ENCODE measurements at places on chromosomes 12 and 14.
A peak's percentile ranks its signal among the peaks of the same experiment; 100 is the strongest.

DNA sequence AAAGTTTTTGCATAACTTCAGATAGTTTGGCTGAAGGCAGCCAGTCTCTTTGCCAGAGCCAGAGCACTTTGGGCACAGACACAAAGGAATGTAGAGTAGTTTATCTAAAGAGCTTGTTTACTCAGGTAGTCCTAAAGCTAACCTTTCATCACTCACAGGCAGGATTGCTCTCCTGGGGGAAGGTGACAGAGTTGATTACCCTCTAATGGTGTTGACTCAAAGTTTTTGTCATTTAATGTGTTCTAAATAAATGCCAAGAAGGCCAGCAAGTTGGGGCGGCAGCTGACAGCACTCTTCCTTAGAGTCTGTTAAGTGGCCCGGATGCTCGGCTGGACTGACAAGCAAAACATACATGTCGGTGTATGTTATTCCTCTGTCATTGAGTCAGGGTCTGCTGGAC lies 9.3 kb upstream of the TAS2R46 start:
- DNase-seq = no peak

DNA sequence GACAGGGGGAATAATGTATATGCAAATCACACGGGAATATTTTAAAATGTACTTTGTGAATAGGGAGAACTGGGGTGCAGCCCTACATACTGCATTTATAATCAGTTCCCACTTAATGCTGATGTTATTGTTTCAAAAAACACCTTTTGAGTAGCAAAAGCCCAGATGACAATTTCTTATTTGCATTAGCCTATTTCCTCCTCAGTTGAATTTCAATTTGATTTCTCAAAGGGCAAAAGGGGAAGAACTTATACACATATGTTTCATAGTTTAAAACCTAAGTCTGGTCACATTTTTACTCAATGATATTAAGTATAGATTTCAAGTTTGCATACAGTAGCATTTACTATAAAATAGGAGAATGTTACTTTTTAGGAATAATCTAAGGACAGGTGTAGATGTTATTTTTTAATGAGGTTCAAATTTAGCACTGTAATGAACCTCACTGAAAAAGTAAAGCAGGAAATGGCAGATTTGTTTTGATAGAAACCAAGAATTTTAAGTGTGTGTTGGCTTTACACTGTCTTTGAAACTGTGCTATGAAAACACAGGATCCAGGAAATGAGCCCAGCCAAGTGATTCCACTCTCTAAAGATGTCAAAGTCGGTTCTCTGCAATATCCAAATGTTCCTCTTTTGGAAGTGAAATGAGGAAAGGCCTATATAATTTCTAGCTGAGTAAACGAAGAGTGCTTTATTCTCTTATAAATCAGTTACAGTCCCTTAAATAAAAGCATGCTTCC lies 367.4 kb downstream of the BTG1 start:
- no peak for DNase-seq

DNA sequence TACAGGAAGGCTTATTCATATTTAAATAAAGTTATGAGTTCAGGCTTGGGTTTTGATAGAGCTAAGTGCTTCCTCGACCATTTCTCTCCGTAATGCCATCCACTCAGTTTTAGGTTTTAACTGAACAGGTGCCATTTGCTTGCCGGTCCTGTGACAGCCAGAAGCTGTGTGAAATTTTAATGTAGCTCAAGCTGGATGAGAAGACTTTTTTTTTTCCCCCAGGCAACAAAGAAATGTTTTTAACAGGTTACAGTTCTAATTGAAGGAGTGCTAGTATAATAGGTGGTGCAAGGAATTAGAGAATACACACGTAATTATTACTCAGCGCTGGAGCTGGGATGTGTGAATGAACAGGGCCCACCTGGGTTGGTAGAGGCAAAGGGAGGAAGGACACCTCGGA lies 502.3 kb downstream of the AACS start:
- DNase-seq = no peak

DNA sequence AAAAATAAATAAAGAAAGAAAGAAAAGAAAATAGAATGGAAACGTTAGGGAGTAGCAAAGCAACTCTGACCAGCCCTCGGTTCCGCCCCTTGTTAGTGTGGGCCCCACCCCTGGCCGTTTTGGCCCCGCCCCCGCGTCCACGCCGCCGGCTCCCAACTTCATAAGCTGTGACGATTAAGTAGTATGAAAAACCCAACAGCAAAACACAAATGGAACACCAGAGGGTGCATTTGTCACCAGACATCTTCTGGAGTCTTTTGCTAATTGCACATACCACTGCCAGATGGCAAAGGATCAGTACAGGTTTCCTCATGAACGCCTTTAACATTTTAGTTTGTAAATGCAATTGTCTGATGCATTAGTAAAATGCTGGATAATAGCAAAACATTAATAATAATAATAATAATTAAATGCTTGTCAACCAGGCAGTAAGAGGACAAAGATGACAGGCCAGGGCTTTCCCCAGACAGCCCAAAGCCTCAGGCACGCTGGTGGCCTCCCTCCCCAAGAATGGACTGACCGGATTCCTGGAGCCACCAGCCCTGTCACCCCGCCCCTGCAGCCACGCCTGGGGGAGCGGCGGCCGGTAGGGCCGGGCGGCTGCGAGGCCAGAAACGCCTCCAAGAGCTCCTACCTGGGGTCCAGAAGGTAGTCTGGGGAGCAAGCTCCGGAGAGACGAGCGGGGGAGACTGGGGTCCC lies 23.6 kb downstream of the HSP90AA1 start:
- peak; percentile 46 for DNase-seq

- no peak for DNase-seq
Measured at GRCh38 chr12:70581208-70581607, 56.0 kb downstream of the PTPRB start.

DNA sequence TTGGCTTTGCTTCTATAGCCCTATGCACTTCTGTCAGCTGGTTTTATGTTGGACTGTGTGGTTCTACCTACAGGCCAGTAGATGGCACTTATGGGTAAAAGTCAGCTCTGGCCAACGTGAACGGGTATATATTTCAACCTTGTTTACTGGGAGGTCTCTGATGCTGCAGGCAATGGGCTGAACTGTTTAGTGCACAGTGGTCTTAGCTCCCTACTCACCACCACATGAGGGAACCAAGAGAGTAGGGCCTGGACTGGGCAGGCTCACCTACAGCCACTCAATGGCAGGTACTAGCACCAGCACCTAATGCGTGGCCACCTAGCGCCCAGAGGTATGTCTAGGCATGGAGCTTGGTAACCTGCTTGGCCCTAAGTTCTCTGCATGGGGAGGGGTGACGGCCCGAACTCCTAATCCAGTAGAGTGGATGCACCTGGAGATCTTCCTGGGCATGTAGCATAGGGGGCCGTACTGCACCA lies 481.8 kb downstream of the TMEM117 start:
- no peak for DNase-seq

GRCh38 chr12:78519422-78519821 lies 345.2 kb upstream of the SYT1 start:
- no peak for DNase-seq

- no peak for DNase-seq
Measured at GRCh38 chr12:51070004-51070403, 13.4 kb downstream of the CSRNP2 start.

- no peak for DNase-seq
Measured at GRCh38 chr14:95885866-95886265, 9.2 kb downstream of the TUNAR start.

DNA sequence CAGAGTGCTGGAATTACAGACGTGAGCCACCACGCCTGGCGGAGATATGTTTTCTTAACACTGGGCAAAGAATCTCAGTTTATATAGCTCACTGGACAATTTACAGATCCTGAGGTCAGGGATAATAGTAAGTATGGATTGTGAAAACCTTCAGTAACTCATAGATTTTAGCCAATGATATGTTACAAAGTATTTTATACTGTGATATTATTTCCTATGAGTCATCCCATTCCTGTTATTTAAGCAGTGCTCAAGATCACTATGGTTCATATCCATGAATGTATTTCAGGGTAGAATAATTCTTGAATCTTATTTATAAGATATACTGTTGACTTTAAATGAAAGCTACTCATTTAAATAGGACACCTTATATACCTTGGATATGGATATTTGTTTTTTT lies 107.2 kb downstream of the RAD51B start:
- no peak for DNase-seq

GRCh38 chr14:105205673-105206208 lies 24.6 kb upstream of the NUDT14 start:
- DNase-seq = no peak

DNA sequence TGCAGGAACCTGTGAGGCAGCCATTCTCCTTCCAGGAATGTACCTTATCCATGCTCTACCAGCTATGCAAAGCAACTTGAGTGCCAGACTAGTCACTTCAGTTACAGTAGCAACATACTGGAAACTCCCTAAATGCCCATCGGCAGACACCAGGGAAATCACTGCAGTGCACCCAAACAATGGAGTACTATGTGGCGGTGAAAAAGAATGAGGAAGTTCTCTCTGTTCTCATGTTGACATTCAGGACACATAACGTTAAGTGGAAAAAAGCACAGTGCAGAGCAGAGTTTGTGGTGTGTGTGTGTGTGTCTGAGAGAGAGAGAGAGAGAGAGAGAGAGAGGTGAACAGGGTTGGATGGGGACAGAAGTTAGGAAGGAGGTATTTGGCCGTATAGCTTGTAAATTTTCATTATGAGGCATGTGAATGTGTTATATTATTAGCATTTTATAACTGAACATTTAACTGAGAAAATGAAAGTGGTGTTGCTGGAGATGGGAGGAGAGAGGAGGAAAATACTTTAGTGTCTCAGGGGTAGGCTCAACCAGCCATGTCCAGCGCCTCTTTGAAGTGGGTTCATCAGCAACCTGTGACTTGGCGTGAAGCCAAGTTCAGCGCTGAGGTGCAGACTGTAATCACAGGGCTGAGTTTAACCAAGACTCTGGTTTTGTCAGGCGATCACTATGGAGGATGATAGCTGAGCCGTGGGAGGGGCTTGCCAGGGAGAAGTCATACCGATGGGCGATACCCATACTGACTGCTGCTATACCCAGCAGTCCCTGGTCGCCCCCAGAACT lies 17.3 kb downstream of the TNFAIP2 start:
- no peak for DNase-seq

Measured in stimulated activated CD8-positive, alpha-beta memory T cell treated with anti-CD3 and anti-CD28 coated beads, Interleukin-7, amount 100 ng/mL, for 1 hour (primary cell).